ENCODE measurements at places on chromosomes 7 and 10.

GRCh38 chr7:128783143-128783861, 7.7 kb upstream of the OPN1SW start:
- no peak for DNase-seq

DNA sequence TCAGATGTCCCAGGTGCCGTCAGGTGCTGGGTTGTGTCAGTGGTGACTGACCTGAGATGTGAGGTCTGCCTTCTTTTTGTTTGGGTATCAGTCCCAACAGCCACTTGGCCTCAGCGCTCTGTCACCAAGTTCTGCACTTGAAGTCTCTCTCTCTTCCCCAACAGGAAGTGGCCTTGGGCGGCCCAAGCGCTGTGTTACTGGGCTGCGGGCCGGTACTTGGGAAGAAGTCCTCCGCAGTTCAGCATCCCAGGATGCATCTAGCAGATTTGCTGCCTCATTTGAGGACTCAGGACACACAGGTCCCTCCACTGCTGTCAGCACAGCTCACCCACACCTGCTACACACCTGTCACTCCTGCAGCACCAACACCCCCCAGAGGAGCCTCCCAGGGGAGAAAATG, 40.1 kb downstream of the LYZL2 start:
- DNase-seq = no peak

DNA sequence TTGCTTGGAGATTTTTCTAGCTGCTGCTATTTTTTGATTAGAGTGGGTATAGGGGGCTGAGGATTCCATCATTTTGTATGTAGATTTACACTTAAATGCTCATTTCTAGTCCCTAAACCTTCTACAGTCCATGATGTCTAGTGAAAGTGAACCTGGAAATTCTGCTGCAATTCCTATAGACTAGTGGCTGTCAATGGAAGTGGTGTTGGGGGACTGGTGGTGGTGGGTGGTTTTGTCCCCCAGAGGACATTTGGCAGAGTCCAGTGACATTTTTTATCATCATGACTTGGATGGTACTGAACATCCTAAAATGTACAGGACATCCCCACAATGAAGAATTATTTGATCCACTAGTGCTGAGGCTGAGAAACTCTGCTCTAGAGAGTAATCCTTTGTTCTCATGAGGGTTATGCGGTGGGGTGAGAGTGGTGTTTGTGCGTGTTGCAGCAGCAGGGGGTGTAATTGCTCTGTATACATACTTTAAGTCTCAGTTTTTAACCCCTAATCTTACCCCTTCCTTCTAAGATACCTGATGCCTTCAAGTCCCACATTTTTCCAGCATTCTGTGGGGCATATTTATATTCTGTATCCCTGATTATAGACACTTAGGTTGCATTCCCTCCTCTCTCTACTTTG, 35.0 kb downstream of the KIF11 start:
- DNase-seq = no peak

- DNase-seq = no peak
These were observed 52.5 kb downstream of the CDHR3 start for GRCh38 chr7:106015381-106016218.

- no peak for DNase-seq
These were observed 114.8 kb downstream of the TSPAN12 start for GRCh38 chr7:120743128-120743527.

DNA sequence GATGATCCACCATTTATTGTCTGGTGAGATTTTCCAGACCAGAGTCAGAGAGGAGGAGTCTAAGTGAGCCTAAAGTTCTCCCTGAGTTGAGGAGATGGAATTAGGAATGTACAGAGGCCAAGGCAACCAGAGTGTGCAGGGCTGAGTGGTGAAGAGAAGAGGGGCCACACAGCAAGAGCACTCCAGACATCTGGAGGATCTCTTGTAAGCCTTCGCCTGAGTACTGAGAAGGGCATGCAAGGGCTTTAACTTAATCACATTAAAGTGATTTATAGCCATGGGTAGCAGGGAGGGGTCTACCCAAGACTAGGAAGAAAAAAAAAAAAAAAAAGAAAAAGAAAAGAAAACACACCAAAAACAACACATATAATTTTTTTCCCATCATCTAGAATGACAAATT, 1190.4 kb downstream of the GATA3 start:
- DNase-seq = no peak

DNA sequence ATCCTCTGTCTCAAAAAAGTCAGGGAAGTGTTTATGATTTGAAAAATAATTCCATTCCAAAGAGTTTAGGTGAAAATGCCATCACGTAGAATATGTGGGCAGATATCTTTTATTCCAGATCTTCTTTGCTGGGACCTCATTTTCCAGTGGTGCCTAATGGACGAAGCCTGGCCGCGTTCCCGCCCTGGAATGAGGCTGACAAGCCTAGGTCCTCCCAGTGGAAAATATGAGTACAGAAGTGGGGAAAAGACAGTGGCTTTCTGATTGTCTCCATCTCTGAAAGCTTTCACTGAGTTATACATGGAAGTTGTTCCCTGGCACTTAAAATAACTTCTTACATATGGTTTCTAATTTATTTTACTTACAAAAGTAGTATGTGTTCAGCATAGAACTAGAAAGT, 139.4 kb downstream of the TACC2 start:
- no peak for DNase-seq

DNA sequence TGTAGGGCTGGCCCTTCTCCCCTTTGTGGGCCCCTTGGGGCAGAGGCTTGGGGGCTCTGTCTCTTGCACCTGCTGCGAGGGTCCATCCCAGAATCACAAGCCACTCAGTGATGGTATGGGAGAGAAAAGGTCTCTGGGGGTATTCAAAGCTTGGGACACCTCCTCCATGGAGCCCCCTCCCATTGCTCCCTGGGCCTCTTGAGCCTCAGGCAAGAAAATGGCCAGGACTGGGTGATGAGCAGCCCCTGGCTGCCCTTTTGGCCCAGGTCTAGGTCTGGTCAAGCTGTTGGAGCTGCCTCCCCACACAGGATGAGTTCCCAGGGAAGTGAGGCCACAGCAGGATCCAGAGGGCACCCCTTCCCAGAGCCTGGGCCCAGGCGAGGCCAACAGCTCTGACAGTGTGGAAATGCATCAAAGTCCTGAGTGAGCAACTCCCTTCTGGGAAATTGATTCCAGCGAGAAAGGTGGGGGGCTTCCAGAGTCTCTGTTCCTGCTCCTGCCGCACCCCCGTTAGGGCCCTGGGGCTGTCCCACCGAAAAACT, 3.4 kb upstream of the MYL7 start:
- DNase-seq = no peak

- no peak for DNase-seq
These were observed 60.7 kb upstream of the SLC13A1 start for GRCh38 chr7:123260428-123260960.

- no peak for DNase-seq
These were observed 346.1 kb upstream of the ANKRD30A start for GRCh38 chr10:36779238-36779846.

GRCh38 chr10:97765201-97765600, 6.6 kb downstream of the SFRP5 start:
- no peak for DNase-seq

DNA sequence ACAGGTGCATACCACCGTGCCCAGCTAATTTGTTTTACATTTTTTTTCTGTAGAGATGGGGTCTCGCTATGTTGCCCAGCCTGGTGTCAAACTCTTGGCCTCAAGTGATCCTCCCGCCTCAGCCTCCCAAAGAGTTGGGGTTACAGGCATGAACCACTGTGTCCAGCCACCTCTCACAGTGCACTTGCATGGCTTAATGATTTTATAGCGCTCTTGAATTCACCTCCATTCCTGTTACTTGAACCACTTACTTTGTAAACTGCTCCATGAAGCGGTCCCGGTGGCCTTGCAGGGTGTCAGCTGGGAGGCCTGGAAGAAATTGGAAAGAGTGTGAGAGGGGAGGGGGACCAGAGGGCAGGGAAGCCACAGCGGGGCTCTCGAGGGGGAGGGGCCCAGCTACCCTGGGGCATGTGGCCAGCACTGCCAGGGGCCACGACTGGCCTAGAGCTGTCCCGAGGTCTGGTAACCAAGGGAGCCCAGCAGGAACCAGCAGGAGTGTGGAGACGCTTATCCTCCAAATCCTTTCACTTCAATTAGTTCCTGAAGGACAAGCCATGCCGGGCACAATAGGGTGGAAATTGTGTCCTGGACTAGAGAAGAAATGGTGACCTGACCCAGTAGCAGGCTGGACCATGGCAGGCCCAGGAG, 76.0 kb downstream of the SPDYE5 start:
- DNase-seq = no peak

- DNase-seq = no peak
These were observed 744 bp downstream of the PPRC1 start for GRCh38 chr10:102133373-102134195.

DNA sequence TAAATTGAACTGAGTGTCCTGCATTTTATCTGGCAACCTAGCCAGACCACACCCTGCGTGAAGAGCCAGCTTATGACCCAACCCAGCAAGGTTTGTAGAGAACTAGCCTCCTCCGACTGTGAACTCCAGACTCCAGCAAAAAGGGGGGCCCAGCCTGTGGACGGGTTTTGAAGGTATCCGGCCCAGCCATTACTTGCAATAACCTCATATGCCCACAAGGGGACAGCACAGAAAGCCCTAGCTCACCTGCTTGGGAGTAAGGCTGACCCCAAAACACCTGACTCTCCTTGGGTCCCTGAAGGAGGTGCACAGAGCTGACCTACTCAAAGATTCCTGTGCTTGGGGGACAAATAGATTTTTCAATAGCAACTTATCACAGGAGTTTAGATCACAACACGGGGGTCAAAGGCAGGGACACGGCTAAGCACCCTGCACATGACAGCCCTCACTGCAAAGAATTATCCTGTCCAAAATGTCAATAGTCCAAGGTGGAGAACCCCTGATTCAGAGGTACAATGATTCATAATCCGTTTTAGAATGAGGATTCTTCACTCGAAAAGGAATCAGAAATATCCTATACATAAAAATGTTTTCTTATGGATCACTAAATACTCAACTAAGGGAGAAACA, 4.6 kb downstream of the TRPV6 start:
- no peak for DNase-seq

- DNase-seq = no peak
These were observed 7.5 kb upstream of the LRRN3 start for GRCh38 chr7:111083413-111083812.

GRCh38 chr10:116287906-116288501, 15.0 kb upstream of the GFRA1 start:
- DNase-seq = no peak

DNA sequence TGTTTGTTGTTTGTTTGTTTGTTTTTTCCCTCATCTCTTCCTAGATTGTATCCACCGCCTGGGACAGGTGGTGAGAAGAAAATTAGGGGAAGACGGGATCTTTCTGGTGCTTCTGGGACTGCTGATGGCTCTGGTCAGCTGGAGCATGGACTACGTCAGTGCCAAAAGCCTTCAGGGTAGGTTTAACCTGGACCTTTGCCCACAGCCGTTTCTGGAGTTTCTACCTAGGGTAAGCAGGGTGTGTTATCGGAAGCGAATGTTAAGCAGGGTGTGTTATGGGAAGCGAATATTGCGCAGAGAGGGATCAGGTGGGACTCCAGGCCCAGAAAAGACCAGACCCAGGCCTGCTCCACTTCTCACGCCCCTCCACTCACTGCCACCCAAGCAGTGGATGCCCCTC, 4.7 kb downstream of the CLCN1 start:
- DNase-seq = no peak

- DNase-seq = no peak
These were observed 586.1 kb downstream of the INHBA start for GRCh38 chr7:41116817-41117216.

DNA sequence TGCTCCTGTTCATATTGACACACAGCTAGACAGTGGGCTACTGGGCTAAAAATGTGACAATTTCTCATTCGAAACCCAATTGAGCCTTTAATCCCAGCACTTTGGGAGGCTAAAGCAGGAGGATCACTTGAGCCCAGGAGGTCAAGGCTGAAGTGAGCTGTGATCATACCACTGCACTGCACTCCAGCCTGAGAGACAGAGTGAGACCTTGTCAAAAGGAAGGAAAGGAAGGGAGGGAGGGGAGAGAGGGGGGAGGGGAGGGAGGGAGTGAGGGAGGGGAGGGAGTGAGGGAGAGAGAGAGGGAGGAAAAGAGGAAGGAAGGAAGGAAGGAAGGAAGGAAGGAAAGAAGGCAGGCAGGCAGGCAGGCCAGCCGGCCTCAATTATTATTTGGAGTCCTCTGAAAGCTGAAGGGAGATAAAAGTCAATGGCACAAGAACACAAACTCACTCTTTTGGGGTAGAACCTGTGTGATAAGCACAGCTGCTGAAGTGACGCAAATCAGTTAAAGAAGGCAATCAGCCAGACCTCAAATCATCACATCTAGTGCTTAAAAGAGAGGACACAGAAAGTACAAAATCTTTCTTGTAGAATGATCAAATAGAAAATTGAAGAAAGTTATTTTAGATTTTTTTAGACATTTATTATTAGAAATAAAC, 98.1 kb downstream of the CCDC71L start:
- DNase-seq = no peak

GRCh38 chr7:30184791-30185487, 50.2 kb downstream of the MTURN start:
- DNase-seq = no peak

GRCh38 chr10:120634659-120635058, 177.6 kb downstream of the PLPP4 start:
- DNase-seq = no peak

DNA sequence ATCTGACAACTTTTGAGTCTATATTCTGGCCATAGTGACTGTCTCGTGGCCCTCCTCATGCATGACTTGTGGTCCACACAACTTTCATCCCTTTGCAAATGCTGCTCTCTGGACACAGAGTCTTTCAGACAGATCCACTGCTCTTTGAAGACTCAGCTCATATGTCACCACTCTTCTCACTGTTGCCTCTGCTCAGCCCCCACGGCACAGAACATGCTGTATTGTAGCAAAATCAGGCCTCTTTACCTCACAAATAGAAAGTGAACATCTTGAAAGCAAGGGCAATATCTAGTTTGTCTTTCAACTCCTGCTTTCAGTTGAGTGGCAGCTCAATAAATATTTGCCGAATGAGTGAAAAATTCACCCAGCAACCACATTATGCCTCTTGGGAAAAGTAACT, 443.5 kb downstream of the NRG3 start:
- DNase-seq = no peak

DNA sequence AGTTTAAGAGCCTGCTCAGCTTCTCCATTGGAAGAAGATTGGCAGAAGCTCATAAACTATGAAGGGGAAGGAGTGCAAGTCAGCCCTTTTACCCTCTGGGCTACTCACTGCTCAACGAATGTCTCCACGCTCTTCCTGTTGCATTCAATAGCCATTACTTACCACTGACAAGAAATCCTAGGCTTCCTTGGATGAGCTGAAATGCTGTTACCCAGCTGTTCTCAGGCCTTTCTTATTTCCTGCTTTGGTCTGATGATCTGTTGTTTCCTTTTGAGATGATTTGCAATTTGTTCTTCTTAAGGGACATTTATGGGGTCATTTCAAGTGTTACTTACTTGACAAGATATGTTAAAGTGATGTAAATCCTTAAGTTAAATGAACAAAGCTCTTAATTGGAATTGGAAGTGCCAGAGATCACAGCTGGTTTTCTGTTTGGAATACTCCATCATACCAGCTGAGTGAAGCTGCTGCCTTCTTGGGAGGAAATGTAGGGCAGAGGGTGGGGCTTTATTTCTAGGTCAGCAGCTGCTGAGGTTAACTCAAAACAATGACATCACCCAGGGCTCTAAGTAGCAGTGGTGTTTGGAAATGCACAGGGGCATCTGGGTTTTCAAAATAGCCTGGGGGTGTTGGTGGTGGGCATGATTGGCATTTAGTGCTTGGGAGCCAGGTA, 170.0 kb downstream of the PRKCQ start:
- no peak for DNase-seq
